ENCODE measurements at places on chromosomes 5 and 9.
A peak's percentile ranks its signal among the peaks of the same experiment; 100 is the strongest.

DNA sequence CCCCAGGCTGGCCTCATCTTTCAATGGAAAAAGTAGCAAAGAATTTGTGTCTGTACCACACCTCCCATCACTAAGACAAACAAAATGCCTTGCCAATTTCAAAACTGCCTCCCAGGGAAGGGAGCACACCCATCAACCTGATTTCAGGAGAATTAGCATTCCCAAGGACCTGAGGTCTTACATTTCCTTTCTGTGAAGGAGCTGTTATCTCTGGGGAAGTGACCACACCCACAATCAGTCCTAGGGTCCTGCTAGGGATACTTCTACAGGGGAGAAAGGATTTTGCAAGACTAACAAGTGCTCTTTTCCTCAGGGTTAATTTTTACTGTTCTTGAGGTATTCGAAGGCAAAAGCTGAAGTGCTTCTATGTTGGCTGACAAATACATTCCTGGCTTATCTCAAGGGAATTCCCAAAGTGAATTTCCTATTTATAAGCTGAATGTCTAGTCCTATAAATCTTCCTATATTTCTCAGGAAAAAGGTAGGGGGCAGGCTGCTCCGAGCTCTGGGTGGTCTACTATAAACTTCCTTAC lies 97.4 kb upstream of the ITGA1 start:
- no peak for ATAC-seq

DNA sequence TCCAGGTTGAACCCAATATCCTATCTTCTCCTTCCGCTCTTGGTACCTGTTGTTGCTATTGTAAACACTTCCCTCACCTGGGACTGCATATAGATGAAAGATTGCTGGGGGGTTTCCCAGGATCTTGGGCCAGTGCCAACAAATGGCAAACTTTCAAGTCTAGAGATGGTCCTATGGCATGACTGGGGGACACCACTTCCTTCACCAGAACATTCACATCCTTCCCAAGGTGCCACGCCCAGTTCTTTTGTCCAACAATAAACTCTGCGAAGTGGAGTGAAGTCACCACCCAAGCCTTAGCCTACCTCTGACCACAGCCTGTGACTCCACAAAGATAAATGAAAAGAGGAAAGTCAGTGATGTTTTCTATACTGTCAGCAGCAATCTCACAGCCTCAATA lies 34.4 kb downstream of the DOCK8 start:
- no peak for ATAC-seq

- ATAC-seq = no peak
Measured at GRCh38 chr9:123406691-123407216, 50.8 kb downstream of the CRB2 start.

- no peak for ATAC-seq
Measured at GRCh38 chr5:180116077-180116999, 44.8 kb upstream of the RNF130 start.

- ATAC-seq = no peak
Measured at GRCh38 chr9:77131399-77131798, 45.9 kb upstream of the VPS13A start.

DNA sequence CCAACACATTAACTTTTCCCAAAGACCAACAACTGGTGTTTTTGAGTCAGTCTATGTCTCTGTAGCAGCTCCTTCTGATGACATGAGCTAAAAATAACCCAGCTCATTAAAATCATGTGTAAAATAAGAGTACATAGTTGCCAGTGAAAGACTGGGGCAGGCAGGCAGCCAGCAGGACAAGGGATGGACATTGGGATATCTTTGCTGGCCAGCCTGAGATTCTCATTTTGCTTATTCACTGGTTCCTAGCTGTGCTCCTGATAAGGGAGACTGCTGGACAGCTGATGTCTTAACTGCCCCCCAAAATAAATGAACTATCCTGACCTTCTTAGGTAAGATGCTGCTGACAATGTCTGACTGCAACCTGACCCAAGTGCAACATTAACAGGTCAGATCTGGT lies 33.9 kb downstream of the EPB41L4B start:
- no peak for ATAC-seq

GRCh38 chr5:136034492-136034891 lies 5.7 kb downstream of the TGFBI start:
- ATAC-seq = peak; percentile 65

DNA sequence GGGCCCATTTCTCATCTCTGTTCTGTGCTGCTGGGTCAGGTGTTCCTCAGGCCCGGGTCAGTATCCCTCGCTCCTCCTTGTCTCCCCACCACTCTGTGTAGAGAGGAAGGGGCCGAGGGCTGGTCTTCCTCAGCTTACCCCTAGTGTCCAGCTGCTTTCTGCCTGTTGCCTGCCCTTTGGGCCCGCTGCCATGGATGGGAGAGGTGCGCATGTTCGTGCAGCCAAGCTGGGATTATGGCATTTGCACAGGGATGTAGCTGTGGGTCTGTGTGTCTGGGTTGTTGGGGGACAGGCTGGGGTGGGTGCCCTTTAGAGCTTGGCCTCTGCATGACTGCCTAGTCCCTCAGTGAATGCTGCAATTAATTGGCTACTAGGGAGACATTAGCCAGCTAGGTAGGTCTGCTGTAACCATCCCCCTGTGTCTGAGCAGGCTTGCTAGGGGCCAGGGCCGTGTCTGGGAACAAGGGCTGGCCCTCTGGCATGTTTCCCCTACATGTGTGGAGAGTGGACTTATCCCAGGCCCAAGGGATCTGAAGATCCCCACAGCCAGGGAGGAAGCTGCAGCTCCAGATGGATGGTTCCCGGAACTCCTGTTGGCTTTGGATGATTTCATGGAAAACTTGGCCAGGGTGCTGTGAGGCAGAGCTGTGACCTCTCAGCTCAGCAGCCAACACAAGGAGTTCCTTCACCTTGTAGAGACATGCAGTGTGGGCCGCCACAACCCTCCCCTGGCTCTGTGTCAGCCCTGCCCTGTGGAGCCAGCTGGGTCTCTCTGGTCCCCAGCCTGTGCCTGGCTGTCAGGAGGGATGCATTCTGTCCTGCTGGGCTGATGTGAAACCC lies 161.9 kb downstream of the MACROH2A1 start:
- peak; percentile 62 for ATAC-seq

DNA sequence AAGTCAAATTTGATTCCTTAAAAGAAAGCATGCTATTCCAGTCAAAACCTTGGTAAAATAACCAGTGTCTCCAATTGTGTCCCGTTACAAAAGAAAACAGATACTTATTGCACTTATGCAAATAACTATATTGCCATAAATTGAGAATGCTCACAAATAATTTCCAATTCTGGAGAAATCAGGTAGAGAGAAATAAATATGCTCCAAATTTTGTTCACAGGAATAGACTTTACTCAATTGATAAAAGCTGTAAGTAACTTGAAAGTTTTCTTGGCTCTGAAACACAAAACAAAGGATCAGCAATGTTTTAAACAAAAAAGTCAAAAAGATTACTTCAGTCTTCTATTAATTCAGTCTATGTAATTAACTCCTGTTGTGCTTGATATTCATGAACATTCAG lies 7.8 kb upstream of the DTWD2 start:
- ATAC-seq = no peak

DNA sequence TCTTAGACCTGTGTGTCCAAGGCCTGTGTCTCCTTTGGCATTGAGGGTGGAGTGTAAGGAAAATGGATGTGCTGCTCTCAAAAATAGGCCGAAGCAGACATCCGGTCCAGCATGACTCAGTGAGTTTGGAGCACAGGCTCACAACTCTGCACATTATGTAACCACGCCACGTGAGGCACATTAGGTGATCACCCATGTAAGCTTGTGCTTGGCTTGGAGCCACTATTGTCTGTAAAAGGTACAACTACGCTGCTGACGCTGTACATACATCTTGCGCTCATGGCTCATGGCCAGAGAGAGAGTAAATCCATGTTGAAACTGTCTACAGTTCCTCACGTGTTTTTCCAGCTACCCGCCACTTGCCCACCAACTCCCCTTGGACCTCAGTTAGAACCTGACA lies 177.5 kb downstream of the PDE4D start:
- ATAC-seq = peak; percentile 33

DNA sequence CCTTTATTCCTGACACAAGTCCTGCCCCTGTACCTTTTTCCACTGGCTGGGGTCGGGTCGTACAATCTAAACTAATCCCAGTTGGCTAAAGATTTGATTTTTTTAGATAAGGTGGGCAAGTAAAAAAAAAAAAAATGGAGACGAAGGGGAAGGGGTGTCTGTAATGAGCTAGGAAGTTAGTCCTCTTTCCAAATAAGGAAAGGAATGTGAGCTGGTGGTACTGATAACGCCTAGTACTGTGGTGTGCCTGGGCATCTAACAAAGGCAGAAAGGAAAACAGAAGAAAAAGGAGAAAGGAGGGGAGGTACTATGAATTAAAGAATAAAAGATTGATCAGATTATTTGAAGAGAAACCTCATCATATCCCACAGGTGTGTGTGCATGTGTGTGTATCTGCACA lies 21.3 kb downstream of the PRDM9 start:
- no peak for ATAC-seq

DNA sequence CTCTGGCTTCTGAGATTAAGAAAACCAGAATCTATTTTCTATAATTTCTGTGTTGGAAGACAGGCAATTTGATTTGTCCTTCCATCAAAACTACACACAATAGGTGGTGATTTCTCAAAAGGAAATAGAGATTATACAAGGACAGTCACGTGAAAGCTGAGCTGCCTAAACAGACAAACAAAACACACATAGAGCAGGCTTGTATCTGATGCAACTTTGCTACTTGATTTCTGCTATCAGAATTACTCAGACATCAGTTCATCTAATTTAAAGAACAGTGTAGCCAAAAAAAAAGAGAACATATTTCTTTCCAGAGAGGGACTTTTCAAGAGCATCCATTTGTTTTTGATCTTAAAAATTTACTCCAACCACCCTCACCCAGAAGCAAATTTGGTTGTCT lies 2128.3 kb upstream of the C9orf72 start:
- no peak for ATAC-seq

GRCh38 chr9:23081377-23081776 lies 634.8 kb downstream of the DMRTA1 start:
- ATAC-seq = no peak

GRCh38 chr5:167375125-167375524 lies 916.3 kb upstream of the WWC1 start:
- no peak for ATAC-seq

DNA sequence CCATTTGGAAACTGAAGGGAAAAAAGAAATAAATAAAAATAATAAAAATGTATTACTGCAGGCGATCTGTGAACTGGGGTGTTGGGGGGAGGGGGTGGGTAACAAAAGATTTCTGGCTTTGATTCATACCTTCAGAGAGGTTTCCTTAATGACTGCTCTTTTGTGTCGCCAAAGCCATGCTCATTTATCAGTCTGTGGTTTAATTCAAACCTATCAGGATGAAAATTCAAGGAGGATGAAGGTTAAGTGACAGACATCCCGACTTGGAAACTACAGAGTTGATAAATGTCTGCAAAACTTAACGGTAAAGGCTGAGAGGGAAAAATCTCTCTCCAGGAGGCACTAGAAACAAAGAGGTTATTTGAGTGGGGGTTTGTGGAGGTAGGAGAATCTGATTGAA lies 278.2 kb downstream of the PSAT1 start:
- no peak for ATAC-seq

- peak; percentile 57 for ATAC-seq
Measured at GRCh38 chr9:137294091-137294680, 7.9 kb downstream of the NRARP start.

GRCh38 chr5:16550316-16550952 lies 66.4 kb downstream of the RETREG1 start:
- ATAC-seq = peak; percentile 44

- no peak for ATAC-seq
Measured at GRCh38 chr9:38214432-38214831, 145.4 kb upstream of the SHB start.
